ENCODE measurements at places on chromosomes 5 and 9.

DNA sequence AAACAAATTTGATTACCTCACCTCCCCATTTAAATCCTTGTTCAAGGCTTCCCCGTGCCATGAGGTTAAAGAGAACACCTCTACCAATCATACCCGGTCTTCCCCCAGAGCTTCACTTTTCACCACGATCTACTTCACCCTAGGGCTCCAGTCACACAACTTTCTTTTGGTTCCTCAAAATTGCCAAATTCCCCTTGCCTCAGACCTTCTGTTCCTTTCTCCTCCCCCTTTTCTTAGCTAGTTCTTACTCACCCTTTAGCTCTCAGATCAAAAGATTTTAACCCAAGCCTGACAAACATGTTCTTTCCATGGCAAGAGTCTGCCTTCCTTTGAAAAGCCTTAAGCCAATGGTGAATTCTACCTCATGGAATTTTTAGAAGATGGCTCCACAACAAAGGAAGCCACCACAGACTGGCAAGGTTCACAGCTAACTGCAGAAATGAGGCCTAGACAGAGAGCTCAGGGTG lies 56.7 kb downstream of the MAPKAP1 start:
- no peak for DNase-seq

- DNase-seq = peak; percentile 70
These were observed 41.6 kb downstream of the MAMDC2 start for GRCh38 chr9:70085241-70085640.

DNA sequence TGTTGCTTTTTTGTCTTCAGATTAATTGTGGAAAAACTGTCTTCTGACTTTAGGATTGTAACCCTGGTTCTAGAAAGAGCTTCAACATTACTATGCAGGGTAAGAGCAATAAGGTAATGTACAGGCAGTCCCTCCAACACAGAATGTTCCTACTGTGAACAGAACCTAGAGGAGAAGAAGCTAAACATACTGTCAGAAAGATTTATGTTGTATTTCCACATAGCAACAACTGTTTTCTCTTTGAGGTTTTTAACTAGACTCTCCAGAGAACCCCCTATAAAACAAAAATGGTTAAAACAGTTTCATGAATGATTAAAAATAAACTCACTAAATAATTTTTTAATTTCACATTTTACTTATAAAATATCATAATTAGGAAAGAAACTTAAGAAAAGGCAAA lies 64.3 kb upstream of the NAA35 start:
- DNase-seq = no peak

GRCh38 chr5:119578937-119579336 lies 50.4 kb upstream of the FAM170A start:
- peak; percentile 63 for DNase-seq

GRCh38 chr5:50672663-50673062 lies 6.2 kb downstream of the PARP8 start:
- no peak for DNase-seq

- no peak for DNase-seq
These were observed 206.7 kb downstream of the ARHGAP26 start for GRCh38 chr5:142976861-142977260.

- peak; percentile 52 for DNase-seq
These were observed 53.1 kb downstream of the SYK start for GRCh38 chr9:90854637-90855175.

- DNase-seq = no peak
These were observed 95.1 kb downstream of the KCTD16 start for GRCh38 chr5:144265643-144266247.

DNA sequence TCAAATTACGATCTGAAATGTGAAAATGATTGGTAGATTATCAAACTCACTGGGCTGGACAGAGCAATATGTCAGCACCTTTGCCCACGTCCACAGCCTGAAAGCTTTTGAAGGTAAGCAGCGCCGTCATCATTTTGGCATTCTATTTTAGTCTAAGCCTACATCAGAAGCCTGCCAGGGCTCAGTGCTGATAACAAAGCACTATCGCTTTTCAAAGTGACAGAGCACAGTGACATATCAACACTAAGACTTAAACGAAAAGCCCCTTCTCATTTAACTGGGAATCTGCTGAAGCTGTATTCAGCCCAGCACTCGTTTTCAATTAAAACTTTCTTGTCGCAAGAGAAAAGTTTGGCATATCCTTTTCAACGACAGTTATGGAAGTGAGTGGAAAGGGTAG lies 1076.3 kb downstream of the PTPRD start:
- DNase-seq = no peak

- DNase-seq = no peak
These were observed 33.6 kb downstream of the IRF1 start for GRCh38 chr5:132456987-132457361.

- DNase-seq = no peak
These were observed 533.4 kb downstream of the PSAT1 start for GRCh38 chr9:78830301-78830700.

DNA sequence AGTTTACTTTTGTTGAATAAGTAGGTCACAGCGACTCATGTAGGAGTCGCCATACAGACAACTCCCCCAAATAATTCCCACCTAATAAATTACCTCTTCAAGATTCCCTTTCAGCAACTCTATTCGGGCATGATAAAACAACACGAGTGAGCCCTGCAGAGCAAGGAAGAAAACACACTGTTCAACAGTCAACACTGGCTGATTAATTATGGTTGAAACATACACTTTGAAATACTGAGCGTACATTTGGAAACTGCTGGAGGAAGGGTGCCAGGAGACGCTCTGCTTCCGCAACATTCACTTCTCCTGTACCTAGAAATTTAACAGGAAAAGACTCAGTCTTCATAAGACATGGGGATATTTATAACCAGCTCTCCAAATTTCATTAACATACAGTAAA lies 117.5 kb downstream of the TTC39B start:
- no peak for DNase-seq

- no peak for DNase-seq
These were observed 803.4 kb upstream of the CDH6 start for GRCh38 chr5:30390095-30390494.

GRCh38 chr9:118570066-118570465 lies 799.2 kb downstream of the BRINP1 start:
- no peak for DNase-seq

GRCh38 chr9:136409557-136410455 lies 608 bp downstream of the ENTR1 start:
- DNase-seq = no peak

DNA sequence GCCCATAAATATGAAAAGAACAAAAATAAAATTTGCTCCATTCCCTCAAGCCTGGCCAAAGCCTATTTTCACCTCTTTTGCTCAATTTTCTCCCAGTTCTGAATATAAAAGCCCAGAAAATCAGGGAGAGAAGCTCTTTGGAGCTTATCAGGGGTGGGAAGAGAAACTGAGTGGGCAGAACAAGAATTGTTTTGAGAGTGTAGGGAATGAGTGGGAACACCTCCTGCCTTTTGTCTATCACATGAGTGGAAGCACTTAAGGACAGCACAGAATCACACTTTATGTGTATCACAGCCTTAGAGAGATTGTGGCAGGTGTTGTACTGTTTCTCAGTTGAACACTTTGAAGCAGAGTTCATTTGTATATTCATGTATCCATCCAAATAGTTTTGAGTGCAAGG lies 139.2 kb upstream of the HMHB1 start:
- DNase-seq = no peak

DNA sequence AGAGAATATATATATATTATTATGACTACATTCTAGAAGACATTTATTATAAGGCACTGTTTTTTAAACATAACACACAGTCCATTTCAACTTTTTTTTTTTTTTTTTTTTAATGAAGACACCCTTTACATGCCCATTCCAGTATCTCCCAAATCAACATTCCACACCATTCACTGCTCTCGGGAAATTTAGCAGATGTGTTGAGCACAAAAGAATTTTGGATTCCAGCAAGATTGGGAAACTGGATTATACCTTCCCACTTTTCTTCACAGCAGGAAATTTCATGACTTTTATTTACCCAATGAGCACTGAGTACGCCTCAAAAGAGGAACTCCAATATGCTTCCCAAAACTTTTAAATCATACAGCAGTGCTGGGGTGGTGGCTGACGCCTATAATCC lies 333.6 kb upstream of the DAB2 start:
- no peak for DNase-seq

DNA sequence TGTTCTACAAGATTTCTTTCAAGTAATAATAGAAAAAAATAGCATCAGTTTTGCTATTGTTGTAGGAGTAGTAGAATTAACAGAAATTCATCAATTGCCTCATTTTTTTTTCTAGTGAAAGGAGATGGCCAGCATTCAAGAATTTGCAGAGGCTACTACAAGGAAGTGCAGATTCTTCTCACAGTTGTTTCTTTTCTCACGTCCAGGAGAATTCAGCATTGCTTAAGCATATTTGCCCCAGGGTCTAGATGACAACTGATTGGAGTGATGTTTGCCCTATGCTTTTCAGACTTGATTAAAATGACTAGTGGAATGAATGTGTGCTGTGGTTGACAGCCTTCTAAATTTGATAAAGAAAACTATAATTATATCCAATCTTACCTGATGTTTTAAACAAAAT lies 46.6 kb upstream of the SLC12A2 start:
- DNase-seq = no peak

DNA sequence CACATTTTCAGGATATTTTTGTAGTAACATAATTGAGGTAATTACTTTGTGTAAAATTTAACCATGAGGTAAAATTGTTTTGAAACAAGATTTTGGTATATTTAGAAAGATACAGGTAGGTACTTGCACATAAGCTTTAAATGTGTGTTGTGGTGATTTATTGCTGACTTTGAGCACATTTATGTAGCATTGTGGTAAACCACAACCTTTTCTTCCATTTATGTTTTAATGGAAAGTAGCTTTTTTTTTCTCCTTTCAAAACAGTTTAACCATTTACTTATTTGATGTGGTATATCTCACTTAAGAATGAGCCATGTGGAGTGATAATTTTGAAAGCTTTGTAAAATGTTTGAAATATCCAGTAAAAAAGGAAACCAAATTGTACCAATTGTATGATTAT lies 35.6 kb downstream of the FCHO2 start:
- DNase-seq = no peak

GRCh38 chr9:27602142-27602861 lies 29.0 kb upstream of the C9orf72 start:
- DNase-seq = no peak

GRCh38 chr9:129574911-129575585 lies 45.9 kb downstream of the C9orf50 start:
- no peak for DNase-seq

- peak; percentile 48 for DNase-seq
These were observed 134.6 kb downstream of the EDIL3 start for GRCh38 chr5:84249918-84250630.

GRCh38 chr5:159330131-159330800 lies at the start of gene IL12B:
Gene IL12B, minus strand, starts transcription at chr5:159330487. Its CDS starts 3,705 bp downstream, at chr5:159326782.
- peak; percentile 12 for DNase-seq

DNA sequence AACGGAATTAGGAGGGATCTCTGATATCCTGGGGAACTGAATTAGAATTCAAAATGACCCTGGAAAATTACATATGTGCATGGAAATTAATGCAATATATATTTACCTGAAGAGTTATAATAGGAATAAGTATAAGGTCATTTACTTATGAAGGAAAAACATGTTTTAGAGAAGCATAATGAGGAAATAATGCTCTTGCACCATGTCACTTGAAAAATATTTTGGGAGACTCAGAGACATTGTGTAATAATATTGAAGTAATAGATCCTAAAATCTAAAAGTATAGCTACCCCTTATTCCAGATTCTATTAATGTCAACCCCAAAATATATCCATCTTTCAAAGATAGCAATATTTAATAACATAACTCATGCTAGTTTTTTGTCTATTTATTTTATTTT lies 28.4 kb downstream of the SPZ1 start:
- no peak for DNase-seq

DNA sequence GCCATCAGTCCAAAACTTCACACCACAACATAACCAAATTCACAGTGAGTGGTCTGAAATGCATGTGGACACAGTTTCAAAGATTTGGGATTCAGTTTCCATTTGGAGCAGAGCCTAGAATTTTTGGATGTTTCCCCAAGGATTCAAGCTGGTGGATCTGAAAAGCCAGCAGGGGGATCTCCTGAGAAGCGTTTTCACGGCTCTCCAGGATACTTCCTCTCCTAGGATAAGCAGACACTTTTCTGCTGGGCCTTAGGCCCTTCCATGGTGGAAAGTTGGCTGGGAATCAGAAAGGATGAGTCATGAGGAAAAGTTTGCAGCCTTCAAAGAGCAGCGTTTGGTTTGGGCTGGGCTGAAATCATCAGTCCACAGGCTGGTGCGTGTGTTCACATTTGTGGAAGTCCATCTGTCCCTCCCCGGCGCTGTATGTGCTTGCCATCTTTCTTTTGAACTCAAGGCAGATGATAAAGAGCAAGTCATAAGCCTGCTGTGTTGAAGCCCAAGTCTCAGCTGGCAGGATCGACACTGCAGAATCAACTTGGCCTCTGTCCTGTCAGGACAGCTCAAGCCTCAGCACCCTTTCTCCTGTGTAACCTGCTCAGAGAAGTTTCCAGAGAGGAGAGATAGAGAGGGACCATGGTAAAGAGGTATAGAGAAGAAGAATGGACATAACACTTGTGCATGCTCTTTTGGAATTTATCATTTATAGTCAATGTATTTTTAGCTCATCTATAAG lies 152.6 kb upstream of the MSX2 start:
- DNase-seq = no peak

DNA sequence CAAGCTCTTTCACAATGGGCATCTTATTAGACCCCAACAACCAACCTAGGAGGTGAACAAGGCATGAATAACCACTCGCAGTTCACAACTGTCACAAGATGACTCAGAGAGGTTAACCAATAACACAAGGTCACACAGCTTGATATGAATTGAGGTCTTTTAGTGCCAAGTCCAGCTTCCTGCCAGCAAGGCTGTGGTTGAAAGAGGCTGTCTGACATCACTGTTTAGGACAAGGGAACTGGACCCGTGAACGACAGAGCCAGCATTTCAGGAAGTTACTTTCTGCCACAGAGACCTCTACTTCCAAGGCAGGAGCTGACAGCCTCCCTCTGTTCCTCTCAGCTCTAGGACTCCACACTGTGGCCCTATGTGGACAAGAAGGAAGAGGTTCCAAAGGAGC lies 53.4 kb upstream of the ALDH1B1 start:
- no peak for DNase-seq

GRCh38 chr9:116087751-116088194 lies 65.8 kb upstream of the PAPPA start:
- DNase-seq = no peak

- no peak for DNase-seq
These were observed 19.7 kb upstream of the PSD2 start for GRCh38 chr5:139775872-139776271.

DNA sequence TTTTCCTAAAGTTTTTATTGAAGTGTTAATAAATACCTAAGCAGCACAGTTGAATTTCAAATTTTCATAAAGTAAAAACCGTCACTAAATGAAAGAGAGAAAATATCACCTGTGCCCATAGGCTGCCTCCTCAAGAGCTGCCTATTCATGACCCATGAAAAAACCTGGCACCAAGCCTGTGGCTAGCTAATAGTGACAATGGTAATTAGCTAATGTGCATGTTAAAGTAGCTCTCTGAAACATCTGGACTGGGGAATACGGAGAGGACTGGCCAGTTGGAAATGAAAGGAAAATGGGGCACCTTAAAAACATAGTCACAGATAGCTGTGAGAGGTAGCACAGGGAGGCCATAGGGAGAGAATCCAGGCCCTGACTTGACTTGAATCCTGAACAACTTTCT lies 5.4 kb upstream of the GNE start:
- no peak for DNase-seq

GRCh38 chr5:179930788-179931473 lies 23.2 kb upstream of the TBC1D9B start:
- no peak for DNase-seq

GRCh38 chr5:144205141-144205551 lies 34.5 kb downstream of the KCTD16 start:
- DNase-seq = peak; percentile 65

- DNase-seq = peak; percentile 21
These were observed 245.1 kb upstream of the ISL1 start for GRCh38 chr5:51138164-51138563.

GRCh38 chr5:138831703-138832102 lies 43.4 kb downstream of the LRRTM2 start:
- DNase-seq = no peak
